ENCODE measurements at places on chromosomes 12 and 14. TPM values are rescaled to one million over a fixed set of nuclear protein-coding genes. Genes with fewer than 3 reads are reported as not detected.

The GUCY2C gene
- total RNA-seq, result not detected

The TAS2R46 gene
- 0.67 TPM for total RNA-seq

The KERA gene
- not detected for total RNA-seq

The GALNT6 gene
- 1.3 TPM for total RNA-seq

The STAC3 gene
- total RNA-seq, result 0.48 TPM

The VRTN gene
- total RNA-seq, result not detected

The CPNE6 gene
- 0.24 TPM for total RNA-seq

The SNX6 gene
- total RNA-seq, result 61.6 TPM

The TAS2R9 gene
- total RNA-seq, result not detected
